Placental pericyte (primary cell): ENCODE measurements at places on chromosomes 1 and 21. TPM values are rescaled to one million over a fixed set of nuclear protein-coding genes. Genes with fewer than 3 reads are reported as not detected.

TNNT2 gene
- total RNA-seq, result under 0.01 TPM in 1 of 2 replicates, not detected in the other

VAMP4 gene
- total RNA-seq, result 6.1 and 8.9 TPM in 2 replicates

S100A1 gene
- 0.14 and 0.44 TPM in 2 replicates for total RNA-seq

SLC25A44 gene
- total RNA-seq, result 17.3 and 18.6 TPM in 2 replicates

PROX1 gene
- under 0.01 and 0.14 TPM in 2 replicates for total RNA-seq

NR5A2 gene
- total RNA-seq, result 0.14 TPM in 1 of 2 replicates, not detected in the other

ATP6V1G3 gene
- total RNA-seq, result not detected in 2 replicates

MATN1 gene
- total RNA-seq, result under 0.01 and 0.44 TPM in 2 replicates
